ENCODE measurements at places on chromosomes 4 and X.

- DNase-seq = no peak
Measured at GRCh38 chrX:78387364-78387763, 60.0 kb upstream of the CYSLTR1 start.

GRCh38 chr4:37825968-37826294, 555 bp upstream of the PGM2 start:
- DNase-seq = no peak

- peak; percentile 35 for DNase-seq
Measured at GRCh38 chr4:26069218-26069617, 155.2 kb downstream of the SMIM20 start.

GRCh38 chr4:156084373-156084772, 130.7 kb upstream of the CTSO start:
- no peak for DNase-seq

DNA sequence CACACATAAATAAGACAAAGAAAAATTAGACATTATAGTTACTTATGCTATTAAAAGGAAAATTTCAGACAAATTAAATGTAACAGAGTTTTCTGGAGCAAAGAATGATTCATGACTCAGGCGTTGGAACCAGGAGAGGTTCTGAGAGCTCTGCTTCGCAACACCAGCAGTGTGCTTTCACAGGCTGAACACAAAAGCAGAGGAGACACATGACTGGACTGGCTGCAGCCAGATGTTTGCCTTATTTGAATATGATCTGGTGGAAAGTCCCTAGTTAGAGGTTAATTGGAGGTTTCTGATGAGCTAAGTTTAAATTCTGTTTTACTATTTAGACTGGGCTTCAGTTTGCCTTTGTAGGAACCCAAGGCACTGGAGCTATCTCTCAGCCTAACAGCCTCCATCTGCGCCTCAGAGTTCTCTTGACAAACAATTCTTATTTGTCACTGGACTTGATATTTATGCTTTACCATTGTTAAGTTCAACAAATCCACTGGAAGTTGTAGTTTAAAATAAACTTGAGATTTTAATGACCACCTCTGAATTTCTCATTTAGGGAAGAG, 16.2 kb downstream of the BOD1L1 start:
- DNase-seq = peak; percentile 25

GRCh38 chr4:16267639-16268038, 41.4 kb upstream of the TAPT1 start:
- no peak for DNase-seq

DNA sequence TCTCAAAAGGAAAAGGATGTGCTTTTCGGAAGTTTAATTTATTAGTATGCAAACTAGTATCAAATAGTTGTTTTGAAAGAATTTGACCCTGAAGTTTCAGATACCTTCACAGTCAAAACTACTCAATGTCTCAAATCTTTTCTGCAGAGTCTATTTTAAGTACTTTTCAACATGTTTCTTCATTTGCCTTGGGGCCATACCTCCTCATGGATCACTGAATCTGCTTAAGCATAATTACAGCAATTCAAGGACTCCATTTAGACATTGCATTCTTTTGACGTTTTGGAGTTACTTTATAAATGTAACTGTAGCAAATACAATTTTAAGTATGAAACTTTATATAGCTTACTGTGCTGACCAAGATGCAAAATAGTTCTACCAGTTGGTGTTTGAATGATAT, 25.5 kb downstream of the PALLD start:
- no peak for DNase-seq

DNA sequence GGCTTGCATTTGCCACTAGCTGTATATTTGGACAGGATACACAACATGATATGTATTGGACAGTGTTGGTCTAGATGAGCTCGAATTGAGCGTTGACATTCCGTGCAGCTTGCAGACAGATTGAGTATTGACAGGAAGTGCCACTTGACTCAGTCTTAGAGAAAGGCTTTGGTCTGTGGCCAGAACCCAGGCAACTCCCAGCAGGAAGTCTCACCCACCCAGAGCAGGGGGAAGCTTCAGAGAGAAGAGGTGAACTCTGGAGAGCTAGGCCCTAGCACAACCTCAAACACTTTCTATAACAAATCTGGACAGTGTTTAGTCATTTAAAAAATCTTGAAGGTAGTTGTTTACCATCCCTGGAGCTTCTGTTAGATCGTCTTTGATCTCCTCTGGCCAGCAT, 280.5 kb downstream of the FBXW7 start:
- peak; percentile 48 for DNase-seq

- peak; percentile 4 for DNase-seq
Measured at GRCh38 chrX:74923942-74924448, 1.3 kb downstream of the NEXMIF start.

- DNase-seq = peak; percentile 96
Measured at GRCh38 chrX:134670134-134670924, 12.1 kb upstream of the PLAC1 start.

- no peak for DNase-seq
Measured at GRCh38 chr4:19164334-19164733, 1087.4 kb upstream of the SLIT2 start.

GRCh38 chrX:65644621-65645289, 22.7 kb upstream of the MSN start:
- peak; percentile 81 for DNase-seq

GRCh38 chrX:54085666-54086065, 41.4 kb upstream of the PHF8 start:
- no peak for DNase-seq

GRCh38 chr4:41887821-41888686, 47.2 kb upstream of the TMEM33 start:
- DNase-seq = peak; percentile 36

DNA sequence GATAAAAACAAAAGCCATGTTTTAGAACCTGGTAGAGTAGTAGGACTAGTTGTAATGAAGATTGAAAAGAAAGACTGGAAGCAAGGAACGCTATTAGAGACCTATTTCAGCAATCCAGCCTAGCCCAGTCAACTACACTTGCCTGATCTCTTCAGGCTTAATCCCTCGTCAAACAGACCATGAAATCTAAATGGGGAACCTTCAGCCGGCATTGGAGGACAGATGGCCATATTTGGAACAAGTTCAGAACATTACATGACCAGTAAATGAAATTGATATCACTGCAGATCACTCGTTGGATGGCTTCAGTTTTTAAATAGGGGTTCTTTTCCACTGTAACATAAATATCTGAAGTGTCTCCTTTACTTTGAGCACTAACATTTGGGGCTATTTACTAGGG, 84.8 kb upstream of the WDR44 start:
- DNase-seq = no peak

DNA sequence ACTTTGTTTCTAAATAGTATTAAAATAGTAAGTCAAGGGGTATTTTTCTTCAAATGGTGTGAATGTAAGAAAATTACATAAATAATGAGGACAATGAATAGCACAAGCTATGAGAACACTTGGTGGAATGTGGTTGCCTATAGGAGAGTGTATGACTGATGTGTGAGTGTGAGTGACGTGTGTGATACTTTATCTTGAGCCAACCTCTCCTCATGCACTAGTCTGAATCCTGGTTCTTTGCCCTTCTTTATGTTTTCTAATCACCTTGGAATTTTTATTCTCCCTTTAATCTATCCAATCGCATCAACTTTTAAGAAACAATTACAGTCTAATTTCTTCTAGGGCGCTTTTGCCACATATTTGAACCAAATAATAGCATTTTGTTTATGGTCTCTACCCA, 98.2 kb downstream of the YIPF7 start:
- no peak for DNase-seq

DNA sequence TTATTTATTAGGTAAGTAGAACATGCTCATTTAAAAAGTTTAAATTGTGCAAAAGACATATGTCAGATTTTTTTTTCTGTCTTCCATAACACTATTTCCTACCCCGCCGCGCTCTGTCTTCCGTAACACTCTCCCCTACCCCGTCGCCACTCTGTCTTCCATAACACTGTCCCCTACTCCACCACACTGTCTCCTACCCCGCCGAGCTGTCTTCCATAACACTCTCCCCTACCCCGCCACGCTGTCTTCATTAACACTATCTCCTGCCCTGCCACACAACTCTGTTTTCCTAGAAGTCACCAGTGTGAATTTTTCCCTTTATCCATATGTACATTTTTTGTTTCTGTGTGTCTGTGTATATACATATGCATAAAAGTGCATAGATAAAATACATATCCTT, 4.4 kb downstream of the MSMO1 start:
- no peak for DNase-seq

DNA sequence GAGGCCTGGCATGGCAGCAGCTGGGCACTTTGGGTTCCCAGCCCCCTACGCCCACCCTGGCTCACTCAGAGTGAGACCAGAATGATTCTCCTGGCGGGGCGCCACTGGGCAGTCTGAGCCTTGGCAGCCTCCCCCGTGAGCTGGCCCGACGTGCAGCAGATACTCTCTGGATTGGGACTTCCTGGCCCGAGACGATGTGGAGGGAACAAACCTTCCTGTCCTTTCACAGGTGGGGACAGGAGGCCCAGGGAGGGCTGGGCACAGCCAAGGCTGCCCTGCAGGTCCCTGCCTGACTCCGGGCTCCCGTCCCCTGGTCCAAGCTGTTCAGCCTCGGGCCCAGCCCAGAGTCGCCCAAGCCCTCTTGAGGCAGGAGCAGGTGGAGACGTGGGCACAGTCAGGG, 17.9 kb upstream of the ADD1 start:
- DNase-seq = no peak

- peak; percentile 75 for DNase-seq
Measured at GRCh38 chrX:69137371-69138117, 27.7 kb downstream of the PJA1 start.

DNA sequence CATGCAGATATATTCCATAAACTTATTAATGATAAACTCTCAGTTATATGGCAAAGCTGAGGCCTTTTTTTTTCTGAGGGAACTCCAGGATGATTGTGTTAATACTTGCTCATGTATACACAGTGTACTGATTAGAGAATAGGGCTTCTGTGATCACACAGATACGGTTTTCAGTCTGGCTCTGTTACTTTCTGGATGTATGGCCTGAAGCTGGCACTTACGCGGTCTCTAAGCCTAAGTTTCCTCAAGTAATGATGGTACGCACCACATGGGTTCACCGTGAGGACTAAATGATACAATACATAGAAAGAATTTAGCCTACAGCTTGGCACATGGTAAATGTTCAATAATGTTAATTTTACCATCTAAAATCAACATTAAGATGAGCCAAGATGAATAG, 73.8 kb downstream of the SEC24D start:
- DNase-seq = no peak

GRCh38 chr4:1494416-1495315, 88.4 kb upstream of the NKX1-1 start:
- DNase-seq = no peak

DNA sequence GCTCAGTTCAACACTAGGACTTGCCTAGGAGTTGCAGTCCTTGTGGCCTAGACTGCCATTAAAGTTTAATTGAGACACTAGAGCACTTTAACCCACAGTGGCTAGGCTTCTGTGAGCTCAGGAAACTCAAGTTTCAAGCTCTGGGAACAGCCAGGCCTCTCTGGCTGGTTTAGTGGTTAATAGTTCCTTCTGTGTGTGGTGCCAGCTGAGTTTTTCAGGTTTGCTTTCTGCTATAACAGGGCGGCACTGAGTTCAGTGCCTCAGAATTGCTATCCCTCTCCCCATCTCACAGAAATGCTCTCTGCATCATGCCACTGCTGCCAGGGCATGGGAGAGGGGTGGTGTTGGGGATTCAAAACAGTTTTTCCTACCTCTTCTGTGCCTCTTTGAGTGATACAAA, 15.9 kb downstream of the MMAA start:
- DNase-seq = no peak

- no peak for DNase-seq
Measured at GRCh38 chr4:104462641-104463040, 32.1 kb downstream of the CXXC4 start.

DNA sequence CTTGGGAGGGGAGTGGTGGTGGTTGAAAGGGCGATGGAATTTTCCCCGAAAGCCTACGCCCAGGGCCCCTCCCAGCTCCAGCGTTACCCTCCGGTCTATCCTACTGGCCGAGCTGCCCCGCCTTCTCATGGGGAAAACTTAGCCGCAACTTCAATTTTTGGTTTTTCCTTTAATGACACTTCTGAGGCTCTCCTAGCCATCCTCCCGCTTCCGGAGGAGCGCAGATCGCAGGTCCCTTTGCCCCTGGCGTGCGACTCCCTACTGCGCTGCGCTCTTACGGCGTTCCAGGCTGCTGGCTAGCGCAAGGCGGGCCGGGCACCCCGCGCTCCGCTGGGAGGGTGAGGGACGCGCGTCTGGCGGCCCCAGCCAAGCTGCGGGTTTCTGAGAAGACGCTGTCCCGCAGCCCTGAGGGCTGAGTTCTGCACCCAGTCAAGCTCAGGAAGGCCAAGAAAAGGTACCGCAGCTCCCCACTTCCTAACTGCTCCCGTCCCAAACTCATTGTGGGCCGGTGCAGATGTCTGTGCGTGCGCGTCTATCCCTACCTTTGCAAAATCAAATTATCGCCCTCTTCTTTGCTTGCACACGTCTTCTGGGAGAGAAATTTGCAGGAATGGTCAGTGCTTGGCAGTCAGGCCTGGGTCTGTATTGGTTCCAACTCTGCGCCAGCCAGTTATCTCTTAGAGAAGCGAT, 533 bp downstream of the IL15 start:
- peak; percentile 62 for DNase-seq

DNA sequence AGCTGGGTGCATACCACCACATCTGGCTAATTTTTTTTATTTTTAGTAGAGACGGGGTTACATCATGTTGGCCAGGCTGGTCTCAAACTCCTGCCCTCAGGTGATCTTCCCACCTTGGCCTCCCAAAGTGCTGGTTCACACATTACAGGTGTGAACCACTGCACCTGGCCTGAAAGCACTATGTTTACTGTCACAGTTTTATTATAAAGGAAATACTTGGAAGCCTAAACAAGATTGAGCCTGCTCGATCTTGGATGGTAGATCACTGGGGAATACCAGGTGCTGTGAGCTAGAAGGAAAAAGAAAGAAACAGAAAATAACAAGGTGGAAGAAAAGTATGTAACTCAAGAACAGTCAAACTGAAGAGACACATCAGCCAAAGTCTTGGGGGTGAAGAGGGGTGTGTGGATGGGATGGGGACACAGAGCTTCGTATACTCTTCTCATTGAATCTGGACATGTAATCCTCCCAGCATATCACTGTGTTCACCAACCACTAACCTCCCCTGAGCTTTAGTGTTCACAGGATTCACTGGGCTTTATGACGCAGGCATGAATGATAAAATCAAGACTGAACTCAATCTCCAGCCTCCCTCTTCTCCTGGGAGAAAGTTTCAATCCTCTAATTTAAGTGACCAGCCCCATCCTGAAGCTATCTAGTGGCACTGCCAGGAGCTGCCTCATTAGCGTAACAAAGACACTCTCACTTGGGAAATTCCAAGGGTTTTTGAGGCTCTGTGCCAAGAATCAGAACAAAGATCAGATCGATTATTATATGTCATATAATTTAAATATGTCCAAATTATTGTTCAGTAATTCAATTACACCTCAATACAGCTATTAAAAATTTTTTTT, 40.9 kb downstream of the PDS5A start:
- DNase-seq = no peak

- peak; percentile 75 for DNase-seq
Measured at GRCh38 chr4:173448103-173448502, 49.2 kb upstream of the SCRG1 start.
